Fibroblast of the aortic adventitia (primary cell): ENCODE measurements at places on chromosomes 3 and 15.
A peak's percentile ranks its signal among the peaks of the same experiment; 100 is the strongest.

DNA sequence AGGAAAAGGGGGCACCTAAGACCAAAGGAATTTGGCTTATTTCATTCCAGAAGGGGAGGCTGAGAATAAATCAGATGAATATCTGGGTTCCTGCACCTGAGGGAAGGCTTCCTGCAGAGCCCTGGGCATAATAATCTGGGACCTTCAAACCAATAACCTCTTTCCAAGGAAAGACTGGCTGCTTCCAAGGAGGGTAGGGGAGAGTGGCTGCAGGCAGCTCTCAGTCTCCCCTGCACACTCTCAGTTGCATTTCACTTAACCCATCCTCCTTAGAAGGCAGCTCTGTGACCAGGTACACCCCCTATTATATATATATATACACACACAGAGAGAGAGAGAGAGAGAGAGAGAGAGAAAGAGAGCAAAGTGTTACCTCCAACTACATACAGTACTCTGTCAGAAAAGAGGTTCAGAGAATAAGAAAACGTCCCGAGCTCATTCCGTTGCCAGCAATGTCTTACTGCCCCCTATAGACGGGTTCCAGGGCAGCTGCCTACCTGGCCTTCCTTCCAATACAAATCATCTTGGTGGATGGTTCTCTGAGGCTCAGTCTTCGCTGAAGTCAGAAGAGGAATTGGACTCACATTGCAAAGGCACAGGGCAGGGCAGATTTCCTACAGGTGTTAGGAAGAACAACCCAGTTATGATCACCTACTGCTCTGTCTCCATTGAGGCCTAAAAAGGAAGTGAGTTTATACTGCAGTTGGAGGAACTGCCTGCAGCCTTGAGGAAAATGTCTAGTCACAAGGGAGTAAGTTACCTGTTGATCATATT, 26.1 kb downstream of the CAPN3 start:
- DNase-seq = peak; percentile 60

DNA sequence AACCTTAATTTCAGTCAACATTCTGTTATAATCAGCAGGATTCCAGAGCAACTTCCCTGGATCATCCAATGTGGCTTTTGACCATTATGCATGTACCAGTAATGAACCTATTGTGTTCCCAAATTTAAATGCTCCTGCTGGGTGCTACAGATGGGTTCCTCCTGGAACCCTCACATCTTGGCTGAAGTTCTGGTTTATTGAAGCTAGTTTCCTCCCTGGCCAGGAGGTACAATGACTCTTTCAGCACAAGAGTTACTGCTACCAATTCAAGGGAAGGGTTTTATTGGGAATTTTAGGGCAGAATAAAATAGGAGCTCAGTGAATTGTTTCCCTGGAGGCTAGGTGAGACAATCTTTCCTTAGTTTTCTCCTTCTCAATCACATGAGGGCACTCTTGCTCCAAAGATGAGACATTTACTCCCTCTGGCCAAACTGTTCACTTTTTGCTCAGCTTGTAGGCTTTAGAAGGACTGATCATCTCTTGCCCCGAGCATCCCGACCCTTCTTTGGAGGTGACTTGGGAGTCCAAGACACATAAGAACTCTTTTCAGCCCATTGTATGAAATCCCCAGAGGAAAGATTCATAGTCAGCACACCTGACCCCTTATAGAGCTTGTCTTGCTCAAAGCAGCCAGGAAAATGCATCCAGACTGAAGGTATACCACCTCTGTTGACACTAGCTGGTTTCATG, 8.8 kb upstream of the NPHP3 start:
- peak; percentile 71 for DNase-seq

DNA sequence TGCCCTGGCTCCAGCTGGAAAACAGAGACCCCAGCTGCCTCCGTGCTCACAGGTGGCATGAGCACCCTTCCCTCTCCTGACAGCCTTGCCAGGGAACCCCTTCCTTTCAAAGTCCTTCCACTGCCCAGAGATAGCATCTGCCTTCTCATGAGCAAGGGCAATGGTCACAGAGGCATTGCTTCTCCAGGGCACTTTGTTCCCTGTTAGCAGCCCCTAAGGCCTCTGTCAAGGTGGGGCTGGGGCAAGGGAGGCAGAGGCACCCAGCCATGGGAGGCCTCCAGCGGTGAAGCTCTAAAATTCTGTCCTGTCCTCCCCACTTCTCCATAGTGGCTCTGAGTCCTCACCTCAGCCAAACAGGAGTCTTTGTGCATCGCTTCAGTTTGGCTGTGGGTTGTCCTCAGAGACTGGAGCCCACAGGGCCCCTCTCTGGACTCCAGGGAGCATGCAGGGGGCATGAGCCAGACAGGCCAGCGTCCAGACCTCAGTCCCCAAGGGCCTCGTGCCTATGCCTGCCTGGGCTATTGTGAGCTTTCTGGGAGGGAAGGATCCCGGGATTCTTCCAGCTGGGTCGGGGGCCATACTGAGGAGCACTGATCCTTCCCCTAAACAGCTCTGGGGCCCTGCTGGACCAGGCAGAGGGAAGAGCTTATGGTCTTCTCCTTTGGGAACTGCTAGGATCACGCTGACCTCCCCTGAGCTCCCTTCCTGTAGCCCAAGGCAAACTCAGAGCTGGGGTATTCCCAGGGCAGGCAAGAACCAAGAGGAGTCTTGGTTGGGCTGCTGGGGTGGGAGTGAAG, 106.6 kb downstream of the DNAJB8 start:
- no peak for DNase-seq

GRCh38 chr3:122799322-122799721, 4.5 kb downstream of the SLC49A4 start:
- DNase-seq = no peak

- no peak for DNase-seq
These were observed 298.0 kb upstream of the PROK2 start for GRCh38 chr3:72082776-72083462.

GRCh38 chr3:108287146-108287545, 9.2 kb upstream of the HHLA2 start:
- DNase-seq = no peak

- DNase-seq = peak; percentile 94
These were observed 22.5 kb downstream of the POPDC2 start for GRCh38 chr3:119637679-119638477.

- DNase-seq = no peak
These were observed 218.8 kb downstream of the TBL1XR1 start for GRCh38 chr3:176978441-176978840.

DNA sequence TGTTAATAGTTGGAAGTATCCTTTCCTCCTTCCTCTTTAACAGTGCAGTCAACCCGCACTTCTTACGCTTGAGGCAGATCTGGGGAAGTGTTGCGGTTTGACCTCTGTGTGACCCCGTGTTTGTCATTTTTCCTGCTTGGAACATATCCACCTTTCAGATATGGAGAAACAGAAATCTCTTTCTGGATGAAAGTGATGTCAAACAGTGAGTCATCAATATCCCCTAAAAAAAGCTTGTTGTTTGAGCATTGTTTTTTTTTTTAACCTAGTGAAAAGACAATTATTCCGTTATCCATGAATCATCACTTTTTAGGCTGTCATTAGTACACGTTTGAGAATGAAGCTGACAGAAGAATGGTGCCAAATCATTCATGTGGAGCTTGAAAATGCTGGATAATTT, 293.7 kb downstream of the ARPP21 start:
- DNase-seq = peak; percentile 97

- DNase-seq = no peak
These were observed 17.8 kb downstream of the MAPKBP1 start for GRCh38 chr15:41792000-41792637.

DNA sequence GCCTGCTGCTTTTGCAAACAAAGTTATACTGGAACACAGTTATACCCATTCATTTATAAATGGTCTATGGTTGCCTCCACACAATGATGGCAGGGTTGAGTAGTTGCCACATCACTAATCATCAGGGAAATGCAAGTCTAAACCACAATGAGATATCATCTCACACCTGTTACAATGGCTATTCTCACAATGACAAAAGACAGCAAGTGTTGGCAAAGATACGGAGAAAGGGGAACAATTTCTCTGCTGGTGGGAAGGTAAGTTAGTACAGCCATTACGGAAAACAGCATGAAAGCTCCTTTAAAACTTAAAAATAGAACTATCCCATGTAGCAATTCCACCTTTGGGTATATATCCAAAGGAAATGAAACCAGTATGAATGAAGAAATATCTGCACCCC, 261.4 kb downstream of the TJP1 start:
- no peak for DNase-seq

DNA sequence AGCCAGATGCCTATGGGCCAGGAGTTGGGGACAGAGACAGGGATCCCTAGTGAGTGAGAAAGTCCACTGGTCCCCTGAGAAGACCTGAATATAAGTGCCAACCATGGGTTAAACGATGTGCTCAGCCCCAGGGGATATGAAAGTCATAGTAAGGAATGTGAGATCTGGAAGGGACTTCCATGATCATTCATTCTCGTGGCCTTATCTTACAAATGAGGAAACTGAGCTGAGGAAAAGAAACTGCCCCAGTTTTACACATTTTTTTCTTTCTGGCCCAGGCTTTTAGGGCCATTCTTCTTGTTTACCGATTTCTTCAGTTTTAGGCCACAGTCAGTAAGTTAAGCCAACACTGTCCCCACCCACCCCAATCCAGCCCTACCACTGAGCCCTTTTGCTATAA, 11.1 kb downstream of the CD80 start:
- DNase-seq = peak; percentile 27

DNA sequence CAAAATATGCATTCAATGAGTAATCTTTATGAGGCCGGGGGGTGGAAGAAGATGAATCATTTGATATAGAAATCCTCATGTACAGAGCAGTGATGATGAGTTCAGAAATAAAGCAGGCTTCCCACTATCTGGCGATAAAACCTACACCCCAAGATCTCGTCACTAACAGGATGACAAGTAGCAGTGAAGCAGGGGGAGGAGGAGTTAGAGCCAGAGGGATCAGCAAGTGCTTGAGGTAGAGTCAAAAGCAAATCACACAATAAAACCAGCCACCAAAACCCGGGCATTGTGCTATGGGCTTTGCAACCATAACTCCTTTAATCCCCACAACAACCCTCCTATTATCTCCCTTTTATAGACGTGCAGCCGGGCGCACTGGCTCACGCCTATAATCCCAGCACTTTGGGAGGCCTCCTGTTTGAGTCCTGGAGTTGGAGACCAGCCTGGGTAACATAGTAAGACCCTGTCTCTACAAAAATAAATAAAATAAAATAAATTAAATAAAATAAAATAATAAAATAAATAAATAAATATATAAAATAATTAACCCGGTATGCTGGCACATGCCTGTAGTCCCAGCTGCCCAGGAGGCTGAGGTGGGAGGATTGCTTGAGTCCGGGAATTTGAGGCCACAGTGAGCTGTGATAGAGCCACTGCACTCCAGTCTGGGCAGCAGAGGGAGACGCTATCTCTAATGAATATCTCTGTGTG, 53.0 kb downstream of the STARD5 start:
- peak; percentile 12 for DNase-seq

DNA sequence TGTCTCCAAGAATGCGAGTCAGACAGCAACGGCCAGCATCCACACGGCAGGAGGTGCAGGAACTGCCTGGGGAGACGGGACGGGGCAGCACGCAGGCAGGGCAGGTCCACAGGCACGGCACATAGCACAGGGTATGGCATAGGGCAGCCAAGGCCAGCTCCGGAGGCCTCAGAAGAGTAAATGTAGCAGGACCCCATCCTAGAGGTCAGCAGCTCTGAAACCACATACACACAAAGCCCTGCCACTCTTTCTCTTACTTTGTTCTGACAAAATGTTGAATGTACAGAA, 26.9 kb downstream of the ZXDC start:
- DNase-seq = no peak

GRCh38 chr3:39284457-39284881, 4.6 kb upstream of the CX3CR1 start:
- peak; percentile 18 for DNase-seq

DNA sequence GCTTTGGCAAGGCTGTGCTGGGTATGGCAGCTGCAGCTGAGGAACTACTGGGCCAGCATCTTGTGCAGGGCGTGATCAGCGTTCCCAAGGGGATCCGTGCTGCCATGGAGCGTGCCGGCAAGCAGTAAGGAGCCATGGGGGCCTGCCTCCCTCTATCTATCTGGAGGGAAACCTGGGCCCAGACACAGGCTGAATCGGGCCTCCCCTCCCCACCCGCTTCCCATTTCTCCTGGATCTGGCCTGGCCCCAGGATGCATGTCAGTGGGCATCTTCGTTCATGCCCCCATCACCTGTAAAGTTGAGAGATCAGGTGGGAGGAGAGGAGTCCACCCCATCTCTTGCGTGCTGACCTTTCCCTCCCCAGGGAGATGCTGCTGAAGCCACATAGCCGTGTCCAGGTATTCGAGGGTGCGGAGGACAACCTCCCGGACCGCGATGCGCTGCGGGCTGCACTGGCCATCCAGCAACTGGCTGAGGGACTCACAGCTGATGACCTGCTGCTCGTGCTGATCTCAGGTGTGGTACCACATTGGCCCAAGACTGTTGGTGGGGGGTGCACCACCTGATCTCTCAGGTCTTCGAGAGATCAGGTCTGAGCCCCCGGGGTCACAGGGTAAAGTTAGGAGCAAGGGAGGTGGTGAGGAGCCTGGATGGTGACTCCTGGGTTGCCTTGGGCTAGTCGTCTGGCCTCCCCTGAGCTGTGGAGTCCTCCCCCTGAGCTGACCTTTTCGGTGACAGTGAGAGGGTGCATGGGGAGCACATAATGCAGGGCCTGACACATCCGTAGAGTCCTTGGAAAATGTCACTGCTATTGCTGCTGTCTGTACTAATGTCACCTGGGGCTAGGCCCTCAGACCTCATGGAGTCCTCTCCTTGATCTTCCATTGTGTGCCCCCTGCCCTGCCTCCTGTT, 3.2 kb downstream of the GLYCTK start:
- DNase-seq = no peak

- DNase-seq = no peak
These were observed 405.4 kb upstream of the TBL1XR1 start for GRCh38 chr3:177602601-177603147.

- peak; percentile 100 for DNase-seq
These were observed 70.0 kb upstream of the HEG1 start for GRCh38 chr3:125125821-125126245.

DNA sequence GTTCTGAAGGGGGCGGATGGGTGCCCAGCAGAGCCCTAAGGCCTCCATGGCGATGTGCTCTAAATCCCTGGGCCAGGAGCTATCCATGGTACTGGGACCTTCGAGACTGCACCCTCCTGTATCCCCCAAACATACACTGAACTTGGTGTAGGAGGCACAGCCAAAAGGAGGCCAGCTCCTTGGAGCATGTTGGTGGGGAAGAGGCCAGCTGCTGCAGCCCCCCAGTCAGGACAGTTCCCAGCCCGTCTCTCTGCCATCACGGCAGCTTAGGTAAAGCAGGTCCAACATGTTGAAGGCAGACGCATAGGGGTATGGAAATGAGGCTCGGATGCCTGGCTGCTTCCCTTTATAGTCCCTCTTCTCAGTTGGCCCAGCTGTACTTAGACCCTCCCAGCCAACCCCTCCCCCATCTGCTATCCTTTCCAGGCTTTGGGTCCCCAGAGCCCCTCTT, 1.8 kb downstream of the CAMKV start:
- DNase-seq = peak; percentile 54

- peak; percentile 78 for DNase-seq
These were observed 57.6 kb upstream of the ATP11B start for GRCh38 chr3:182735672-182736071.

DNA sequence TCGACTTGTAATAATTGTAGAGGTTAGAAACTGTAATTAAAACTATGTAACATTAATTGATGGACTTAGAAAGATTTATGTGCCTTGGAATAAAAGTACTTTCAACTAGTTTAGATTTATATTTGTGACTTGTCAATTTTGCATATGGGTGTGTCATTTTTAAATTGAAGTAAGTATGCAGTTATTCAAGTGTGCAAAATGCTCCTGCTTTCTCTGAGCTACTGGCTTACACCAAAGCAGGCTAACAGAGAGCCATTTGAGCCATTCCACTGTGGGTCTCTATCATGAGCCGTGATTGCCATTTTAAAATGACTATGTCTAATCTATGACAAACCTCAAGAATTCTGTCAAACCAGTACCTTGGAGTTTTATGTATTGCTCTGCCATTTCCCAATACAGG, 345.0 kb upstream of the MDFIC2 start:
- DNase-seq = no peak
